NCI-H2081 treated with DMSO at 0.1 percent for 48 hours (cell line): ENCODE measurements at places on chromosomes 11 and 22.

DNA sequence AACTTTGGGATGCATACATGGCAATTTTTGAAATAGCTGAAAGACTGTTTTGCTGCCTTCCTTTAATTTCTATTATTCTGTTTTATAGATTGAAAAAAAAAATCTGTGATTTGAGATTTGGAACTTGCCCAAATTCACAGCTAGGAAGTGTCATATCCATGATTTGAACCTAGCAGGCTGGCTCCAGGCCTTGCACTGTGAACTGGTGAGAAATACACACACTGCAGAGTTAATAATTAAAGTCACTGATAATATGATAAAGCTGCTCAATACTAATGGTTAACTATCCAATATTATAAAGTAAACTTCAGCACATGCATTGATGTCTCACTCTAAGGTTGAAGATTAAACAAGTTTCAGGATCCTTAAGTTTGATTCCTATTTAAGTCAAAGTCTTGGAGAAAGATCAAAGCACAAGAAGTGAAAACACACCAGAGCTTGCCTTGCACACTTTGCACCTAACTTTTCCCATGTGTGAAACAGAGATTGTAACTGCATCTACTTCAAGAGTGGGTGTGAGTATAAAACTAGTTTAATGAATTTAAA, 150.6 kb upstream of the CCDC179 start:
- DNase-seq = no peak

DNA sequence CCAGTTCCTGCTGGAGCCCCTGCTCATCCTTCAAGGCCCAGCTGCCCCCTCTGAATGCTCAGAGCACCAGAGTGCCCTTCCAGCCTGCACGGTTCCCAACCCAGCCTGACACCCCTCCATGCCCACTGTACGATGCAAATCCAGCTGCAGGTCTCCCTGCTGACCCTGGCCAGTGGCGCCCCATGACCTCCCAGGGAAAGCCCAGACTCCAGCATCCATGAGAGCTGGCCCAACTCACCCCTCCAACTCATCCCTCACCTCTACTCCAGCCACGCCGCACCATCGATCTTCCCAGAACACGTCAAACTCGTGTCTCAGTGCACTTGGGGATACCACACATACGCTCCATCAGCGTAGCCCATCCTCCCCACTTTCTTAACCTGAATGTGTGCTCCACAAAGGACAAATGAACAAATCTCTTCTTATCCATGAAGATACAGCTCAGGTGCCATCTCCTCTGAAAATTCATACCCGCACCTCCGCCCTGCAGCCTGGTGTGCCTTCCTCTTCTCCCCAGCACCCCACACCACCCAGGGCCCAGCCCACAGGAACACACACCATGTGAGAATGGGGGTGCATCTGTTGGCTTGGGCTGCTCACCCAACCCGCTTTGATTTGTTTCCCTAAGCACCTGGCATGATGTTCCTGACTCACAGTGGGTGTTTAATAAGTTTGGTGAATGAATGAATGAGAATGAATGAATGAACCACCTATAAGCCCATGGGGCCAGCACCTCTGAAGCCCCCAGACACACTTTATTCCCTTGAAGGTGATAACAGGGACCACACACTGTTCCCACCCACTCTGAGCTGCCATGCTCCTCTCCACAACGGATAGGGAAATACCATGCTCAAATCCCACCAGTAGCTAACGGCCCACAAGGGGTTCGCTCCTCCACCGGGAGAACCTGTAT, 6.2 kb downstream of the PLA2G6 start:
- DNase-seq = no peak

- no peak for DNase-seq
Measured at GRCh38 chr11:8040261-8040920, 40.6 kb upstream of the TUB start.

DNA sequence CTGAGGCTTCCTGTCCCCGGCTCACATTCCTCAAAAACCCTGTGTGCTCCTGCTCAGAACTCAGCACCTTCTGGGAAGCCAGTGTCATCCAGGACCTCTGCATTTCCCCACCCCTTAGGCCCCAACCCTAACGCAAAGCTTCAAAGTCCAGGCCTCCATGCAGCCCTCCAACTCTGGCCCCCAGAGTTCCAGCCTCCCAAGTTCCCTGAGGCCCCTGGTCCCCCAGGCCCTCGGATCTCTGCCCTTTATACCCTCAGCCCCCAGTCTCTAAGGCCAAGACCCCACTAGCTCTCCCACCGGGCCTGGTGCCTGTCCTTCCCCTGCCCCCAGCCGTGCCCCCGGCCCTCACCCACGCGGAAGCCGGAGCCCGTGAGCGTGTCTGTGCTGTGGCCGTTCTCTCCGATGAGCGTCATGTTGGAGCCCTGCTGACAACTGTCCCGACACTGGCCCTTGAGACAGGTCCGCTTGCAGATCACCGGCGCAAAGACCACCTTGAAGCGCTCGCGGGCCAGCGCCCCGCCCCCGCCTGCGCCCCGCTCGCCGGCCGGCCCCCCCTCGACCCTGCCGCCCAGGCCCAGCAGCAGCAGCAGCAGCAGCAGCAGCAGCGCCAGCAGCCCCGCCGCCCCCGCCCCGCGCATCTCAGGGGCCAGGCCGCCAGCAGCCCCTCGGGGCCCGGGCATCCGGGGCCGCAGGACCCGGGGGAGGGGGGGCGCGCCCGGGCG, 718 bp downstream of the LTBP3 start:
- no peak for DNase-seq

- DNase-seq = no peak
Measured at GRCh38 chr11:79220171-79220570, 220.7 kb downstream of the TENM4 start.

GRCh38 chr11:95544095-95544856, 245.3 kb downstream of the FAM76B start:
- DNase-seq = no peak
